MM.1S (cell line): ENCODE measurements at places on chromosomes 16 and 17.
A peak's percentile ranks its signal among the peaks of the same experiment; 100 is the strongest.

DNA sequence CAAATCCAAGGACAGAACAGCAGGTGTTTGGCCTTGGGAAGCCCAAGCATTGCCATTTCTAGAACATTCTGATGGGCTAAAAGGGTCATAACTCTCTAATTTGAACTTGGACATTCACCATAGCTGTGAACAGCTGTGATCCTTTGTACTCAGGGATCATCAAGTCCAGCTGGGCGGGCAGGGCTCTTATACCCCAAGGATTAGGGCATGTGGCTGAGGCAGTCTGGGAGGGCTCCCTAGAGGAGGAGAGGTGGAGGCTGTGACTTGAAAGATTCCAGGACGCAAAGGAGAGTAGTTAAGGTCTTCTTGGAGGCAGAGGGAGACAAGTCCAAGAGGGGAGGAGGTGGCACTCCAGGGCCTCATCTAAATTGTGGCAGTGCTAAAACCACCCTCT is 233.1 kb upstream of the GSE1 start:
- no peak for DNase-seq

DNA sequence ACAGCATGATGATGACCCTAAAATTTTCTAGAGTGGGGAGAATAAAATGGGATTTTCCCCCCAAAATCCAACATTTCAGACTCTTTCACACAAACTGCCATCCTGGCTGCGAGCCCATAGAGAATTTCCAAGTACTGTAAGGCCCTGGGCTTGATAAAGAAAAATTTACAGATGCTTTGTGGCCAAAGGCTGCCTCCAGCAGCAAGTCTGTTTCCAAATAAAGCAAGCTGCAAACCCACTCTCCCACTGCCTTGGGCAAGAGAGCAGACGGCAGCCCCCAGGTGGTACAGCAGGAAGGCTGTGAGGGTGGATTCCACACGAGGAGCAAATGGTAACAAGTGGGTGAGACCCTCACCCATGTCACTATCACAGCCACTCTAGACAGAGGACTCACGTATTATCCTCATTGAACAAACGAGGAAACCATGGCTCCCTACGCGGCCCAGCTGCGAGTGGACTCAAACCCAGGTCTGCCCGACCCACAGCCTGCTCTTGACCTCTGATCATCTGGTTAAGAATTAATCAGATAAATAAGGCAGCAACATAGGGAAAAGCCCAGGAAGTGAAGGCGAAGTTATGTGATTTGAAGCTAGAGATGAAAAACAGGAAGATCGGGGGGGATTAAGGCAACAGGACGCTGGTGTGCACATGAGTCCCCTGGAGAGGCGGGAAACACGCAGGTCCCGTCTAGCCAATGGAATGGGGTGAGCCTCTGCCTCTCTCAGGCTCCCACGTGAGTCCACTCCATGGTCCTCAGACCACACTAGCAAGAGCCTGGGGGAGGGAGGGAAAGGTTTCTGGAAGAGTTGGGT is 37.4 kb downstream of the AXIN2 start:
- DNase-seq = no peak

- DNase-seq = no peak
These were observed 898.2 kb upstream of the GOT2 start for GRCh38 chr16:59632276-59632855.

- DNase-seq = no peak
These were observed 8.6 kb downstream of the UNC13D start for GRCh38 chr17:75835654-75835987.

DNA sequence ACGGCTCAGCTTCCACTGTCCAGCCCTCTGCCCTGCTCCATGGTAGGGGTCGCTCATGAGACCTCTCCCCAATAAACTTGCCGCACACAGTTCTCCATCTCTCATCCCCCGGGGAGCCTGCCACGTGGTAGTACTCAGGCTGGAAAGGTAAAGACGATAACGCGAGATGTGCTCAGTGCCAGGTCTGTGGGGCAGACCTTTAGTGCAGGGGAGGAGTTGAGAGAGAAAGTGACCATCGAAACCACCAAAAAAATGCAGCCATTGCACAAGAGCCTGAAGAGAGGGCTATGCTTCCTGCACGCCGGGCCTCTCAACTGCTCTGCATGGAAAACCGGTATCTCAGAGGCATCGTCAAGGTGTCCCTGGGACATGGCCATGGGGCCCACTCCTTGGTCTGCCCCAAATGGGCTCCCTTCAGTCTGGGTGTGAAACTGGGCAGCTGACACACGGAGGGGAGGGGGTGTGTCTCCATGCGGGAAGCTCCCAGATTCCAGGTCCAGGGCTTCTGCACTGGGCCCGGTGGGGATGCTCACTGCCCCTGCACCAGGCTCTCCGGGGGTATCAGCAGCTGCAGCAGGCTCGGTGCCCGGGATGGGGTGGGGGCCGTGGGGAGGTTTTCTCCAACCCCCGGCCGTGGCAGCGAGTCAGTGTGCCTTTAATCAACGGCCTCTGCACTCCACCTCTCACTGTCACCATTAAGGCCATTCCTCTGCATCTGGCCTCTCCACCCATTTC is 4.7 kb upstream of the AANAT start:
- peak; percentile 42 for DNase-seq

GRCh38 chr17:62565817-62566216 is 61.7 kb upstream of the MRC2 start:
- no peak for DNase-seq

DNA sequence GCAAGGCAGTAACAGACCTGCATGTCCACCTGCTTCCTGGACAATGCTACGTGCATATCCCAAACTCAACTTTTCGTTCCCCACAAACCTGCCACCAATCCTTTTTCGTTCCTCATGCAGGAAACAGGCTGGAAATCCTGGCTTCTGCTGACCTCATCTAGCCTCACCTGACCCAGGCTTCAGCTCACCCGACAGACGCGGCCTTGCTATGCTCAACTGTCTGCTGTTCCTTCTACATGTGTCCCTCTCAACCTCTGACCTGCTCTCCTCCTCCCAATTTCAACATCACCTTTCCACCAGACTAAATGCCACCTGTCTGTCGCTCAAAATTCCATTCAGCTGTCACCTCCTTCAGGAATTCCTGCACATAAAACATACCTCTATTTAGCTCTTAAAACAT is 44.5 kb downstream of the XPO6 start:
- DNase-seq = no peak

- DNase-seq = no peak
These were observed 9.7 kb upstream of the BAHCC1 start for GRCh38 chr17:81385320-81386111.

DNA sequence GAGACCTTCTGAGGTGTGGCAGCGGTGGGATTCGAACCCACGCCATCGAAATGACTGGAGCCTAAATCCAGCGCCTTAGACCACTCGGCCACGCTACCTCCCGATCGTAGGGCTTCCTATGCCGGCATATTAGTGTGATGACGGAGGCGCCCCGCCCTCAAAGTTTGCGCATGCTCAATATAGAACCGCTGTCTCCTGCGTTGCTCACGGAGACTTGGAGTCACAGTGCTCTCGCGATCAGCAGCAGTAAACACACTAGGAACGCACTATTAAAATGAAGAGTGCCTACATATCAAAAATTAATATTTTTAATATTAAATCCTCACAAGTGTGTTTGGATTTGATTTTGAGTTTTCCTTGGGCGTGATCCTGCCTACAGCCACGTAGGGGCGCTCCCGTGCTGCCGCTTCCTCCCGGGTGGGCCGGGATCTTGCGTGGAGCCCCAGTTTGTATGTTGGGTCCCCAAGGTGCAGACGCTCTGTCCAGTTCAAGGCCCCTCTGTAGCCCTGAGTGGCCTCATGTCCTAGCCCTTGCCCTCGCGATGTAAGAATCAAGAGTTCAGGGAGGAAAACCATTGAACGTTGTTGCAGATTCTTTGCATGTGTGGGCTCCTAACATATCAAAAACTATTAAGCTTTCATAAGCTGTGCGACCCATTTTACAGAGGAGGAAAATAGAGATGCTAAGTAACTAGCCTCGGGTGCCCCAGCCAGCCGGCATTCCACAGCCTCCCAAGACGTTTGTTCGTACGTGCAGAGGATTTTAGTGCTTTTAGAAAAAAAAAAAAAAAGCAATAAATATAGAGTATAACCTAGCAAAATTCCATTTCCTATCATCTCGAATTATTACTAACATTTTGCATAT is 10.2 kb upstream of the EEF2K start:
- peak; percentile 90 for DNase-seq

DNA sequence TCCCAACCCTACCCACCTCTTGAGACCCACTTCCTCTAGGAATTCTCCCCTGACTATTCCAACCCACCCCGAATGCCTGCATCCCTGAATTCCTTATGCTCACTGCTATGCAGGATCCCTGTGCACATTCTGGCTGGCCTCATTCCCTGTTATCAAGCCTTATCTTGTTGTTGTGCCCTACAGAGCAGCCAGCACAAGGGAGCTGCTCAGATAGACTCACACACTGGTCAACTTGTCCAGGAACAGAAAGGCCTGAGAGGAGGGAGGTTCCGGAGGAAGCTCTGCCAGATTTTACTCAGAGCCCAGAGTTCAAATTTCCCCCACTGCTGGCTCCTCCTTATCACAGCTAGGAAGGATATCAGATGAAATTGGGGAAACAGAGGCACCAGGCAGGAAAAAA is 24.8 kb upstream of the MYO18A start:
- DNase-seq = no peak

GRCh38 chr16:2775131-2775716 is 1.9 kb downstream of the ELOB start:
- no peak for DNase-seq

DNA sequence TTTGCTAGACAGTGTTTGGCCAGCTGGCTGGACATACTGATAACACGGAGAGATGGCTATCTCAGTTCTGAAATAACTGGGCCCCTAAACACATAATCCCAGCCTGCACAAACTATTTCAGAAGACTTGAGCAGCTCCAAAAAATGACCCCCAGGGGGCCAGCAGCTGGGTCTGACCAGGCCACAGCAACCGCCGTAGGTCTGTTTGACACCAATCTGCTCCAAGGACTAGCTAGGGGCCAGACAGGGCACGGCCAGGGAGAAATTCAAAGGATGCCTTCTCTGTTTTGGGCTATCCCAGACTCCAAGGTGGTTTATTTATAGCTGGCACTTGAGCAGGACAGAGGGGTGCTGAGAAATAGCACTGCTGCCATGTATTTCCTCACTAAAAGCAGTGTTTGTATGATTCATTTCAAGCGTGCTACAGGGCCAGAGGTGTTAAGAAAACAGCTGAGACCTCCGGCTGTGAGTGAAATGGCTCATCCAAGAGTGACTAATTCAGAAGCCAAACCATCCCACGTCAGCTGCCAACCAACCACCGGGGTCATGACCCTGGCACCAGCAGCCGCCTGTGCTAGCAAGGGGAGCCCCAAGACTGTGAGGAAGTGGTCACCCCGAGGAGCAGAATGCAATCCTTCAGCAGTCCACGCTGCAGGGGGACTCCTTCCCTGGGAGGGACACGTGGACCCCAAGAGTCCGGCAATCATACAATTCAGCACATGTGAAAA is 5.7 kb downstream of the GGA2 start:
- DNase-seq = no peak

- no peak for DNase-seq
These were observed 107.9 kb downstream of the SNX29 start for GRCh38 chr16:12084436-12084835.

DNA sequence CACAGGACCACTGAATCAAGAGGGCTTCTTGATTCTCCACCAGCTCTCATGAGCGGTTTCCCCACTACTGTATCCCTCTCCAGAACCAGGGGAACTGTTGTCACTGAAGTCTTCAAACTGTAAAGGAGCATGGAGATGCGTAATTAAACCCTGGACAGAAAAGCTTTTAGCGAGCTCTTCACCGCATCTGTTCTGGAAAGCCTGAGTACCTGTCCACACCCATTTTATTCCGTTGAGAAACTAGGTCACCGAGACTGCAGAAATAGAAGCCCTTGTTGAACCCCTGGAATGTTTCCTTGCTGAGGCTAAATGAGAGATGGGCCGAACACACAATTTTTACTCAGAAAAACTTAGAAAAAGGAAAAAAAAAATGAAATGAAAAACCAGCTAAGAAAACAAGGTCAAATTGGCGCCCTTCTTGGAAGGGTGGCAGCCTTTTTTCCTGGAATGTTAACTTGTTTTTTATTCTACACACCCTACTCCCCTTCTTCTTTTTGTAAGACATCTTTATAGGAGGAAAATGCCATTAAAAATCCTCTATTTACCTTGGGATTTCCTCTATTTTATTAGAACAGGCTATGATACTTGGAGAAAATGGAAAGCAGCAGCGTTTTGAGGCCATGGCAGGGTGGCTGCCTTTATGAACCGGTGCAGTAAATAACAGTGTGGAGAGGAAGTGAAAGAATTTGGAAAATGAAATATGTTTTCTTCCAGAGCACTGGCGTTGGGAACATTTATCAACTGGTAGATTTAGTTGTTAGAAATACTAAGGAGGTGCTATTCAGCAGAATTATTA is 52.6 kb upstream of the CRISPLD2 start:
- DNase-seq = no peak

DNA sequence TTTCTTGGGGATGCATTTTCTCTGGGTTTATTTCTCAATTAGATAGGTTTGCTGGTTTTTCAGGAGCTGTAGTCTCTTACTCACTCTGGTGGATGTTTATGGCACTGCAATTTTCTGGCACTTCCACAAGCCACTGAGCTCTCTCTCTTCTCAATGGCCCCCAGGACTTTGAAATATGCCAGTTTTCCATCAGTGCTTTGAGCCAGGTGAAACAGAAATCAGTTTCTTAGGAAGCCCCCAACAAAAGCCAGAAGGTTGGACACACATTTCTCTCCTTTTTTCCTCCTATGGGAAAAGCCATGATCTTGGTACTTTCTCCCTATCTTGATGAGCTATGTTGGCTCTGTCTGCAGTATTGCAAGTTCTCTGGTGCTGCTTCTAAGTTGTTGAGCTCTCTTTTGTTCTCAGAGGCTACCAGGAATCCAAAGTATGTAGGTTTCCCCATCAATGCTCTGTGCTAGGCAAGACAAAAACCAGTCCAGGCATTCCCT is 90.7 kb upstream of the SMIM36 start:
- peak; percentile 42 for DNase-seq

GRCh38 chr16:86566601-86566965 is at the start of gene FOXC2:
TSS of gene FOXC2 (plus strand) at chr16:86566829. CDS start at chr16:86567336, 507 bp downstream.
- DNase-seq = no peak

DNA sequence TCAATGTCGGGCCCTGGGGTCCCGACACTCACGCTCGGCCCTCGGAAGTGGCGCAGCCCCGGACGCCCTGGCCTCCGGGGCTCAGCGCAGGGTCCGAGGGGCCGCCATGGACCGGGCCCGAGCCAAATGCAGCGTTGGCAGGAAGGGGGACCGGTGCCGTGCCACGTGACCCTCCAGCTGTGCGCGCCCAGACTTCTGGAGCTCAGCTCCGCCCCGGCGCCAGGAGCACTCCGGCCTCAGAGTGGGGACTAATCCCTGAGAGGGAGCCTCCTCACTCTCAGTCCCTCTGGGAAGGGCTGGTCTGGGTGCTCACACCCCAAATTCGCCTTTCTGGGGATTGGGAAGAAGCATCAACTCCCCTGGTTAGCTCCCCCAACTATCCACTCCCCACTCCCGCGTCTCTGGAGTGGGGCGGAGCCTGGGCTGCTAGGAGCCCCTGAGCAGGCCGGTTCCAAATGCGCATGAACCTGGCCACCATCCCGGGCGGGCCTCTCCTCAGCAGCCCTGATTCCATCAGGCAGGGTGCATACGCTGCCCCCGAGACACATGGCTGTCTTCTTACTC is at the start of gene B3GNT9:
Gene B3GNT9 (minus strand): TSS at position 166 of the 564 bp plus-strand sequence. CDS start 513 bp downstream, outside the sequence.
- DNase-seq = peak; percentile 72
